Midbrain (tissue), 1 donor: ENCODE measurements at places on chromosomes 3 and 15.

GRCh38 chr3:58041826-58042324, 33.7 kb downstream of the FLNB start:
- DNase-seq = no peak

DNA sequence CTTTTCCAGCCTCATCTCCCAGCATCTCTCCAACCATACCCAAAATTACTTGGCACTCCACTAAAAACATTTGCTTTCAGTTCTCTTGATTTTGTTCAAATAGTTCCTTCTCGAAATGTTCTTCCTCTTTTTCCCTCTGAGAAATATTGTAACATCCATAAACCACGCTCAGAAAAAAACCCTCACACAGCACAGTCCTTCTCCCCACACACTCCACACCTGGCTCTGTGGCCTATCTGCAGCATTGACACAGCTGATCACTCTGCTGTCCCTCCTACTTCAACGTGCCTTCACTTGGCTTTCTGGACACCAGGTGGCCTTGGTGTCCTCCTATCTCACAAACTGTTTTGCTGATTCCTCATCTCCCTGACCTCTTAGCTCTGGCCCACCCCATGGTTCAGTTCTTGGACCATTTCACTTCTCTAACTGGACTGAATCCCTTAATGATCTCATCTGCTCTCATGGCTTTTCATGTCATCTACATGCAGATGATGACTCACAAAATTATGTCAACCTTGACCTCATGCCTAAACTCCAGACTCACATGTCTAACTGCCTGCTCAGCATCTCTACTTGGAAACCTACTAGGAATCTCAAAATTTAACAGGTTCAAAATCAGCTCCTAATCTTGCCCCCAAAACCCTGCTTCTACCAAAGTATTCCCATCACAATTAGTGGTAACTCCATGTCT, 93.3 kb downstream of the TRIM42 start:
- no peak for DNase-seq

GRCh38 chr15:71753346-71753745, 57.0 kb upstream of the NR2E3 start:
- DNase-seq = no peak

DNA sequence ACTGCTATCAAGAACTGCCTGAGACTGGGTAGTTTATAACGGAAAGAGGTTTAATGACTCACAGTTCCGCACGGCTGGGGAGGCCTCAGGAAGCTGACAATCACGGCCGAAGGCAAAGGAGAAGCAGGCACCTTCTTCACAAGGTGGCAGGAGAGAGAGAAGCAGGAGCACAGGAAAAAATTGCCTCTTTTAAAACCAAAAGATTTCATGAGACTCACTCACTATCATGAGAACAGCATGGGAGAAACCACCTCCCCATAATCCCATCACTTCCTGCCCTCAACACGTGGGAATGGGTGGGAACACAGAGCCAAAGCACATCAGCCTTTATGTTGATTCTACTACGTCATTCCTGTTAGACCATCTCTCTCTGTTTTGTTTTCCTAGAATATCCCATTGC, 650.9 kb upstream of the SEMA6D start:
- DNase-seq = no peak

GRCh38 chr3:174614036-174614435, 245.1 kb upstream of the NAALADL2 start:
- no peak for DNase-seq

DNA sequence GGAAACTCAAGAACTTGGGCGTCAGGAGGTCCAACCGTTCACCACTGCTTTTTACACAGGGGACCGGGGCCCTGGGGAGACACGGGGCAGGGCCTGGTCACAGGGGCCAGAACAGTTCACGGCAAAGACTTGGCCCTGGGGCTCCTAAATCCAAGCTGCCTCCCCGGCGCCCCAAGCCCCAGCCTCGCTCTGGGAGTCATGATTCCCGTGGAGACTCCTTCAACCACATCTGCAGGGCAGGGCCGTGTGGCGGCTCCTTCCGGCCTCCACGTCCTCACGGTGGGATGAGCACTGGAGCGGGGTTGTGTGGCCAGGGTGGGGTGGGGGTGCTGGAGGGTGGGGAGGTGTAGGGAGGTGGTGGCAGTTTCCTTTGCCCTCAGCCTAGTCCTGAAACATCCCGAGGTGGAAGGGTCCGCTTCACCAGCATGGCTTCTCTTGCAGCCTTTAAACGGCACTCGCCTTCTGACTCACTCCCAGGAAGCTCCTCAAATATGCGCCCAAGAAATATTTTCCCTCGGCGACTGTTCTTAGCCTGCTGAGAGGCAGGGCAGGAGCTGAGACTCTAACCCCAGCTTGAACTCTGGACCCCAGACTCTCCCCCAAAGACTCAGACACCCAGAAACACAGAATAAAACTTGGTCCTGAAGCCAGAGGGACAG, 1.8 kb downstream of the MUC4 start:
- no peak for DNase-seq

GRCh38 chr3:126351086-126351770, 6.0 kb downstream of the KLF15 start:
- DNase-seq = no peak

DNA sequence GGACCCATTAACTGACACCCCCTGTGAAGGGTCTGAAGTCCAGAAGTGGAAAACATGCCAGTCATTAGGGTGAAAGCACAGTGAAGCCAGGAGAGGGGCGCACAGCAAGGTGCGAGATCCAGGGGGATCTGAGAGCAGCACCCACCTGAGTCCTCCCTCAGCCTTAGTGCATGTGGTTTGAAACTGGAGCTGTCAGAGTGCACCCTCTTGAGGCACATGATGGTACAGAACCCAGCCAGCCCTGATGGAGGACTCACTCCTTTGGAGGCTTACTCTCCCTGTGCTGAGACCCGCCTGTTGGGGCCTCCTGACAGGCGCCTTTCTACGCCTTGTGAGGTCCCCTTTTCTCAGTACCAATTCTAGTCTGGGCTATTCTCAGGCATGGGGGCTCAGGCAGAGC, 77.8 kb downstream of the IL20RB start:
- DNase-seq = no peak
